ENCODE measurements at places on chromosomes 6 and 20. TPM values are rescaled to one million over a fixed set of nuclear protein-coding genes. Genes with fewer than 3 reads are reported as not detected.

- H3K27ac ChIP-seq, result no peak overlapping the region
- DNase-seq, result no peak
- H3K4me3 ChIP-seq, result no peak overlapping the region
- H3K27me3 ChIP-seq, result no peaks in the 10 kb centered on the region
Measured at GRCh38 chr6:147137986-147138385, 66.2 kb upstream of the STXBP5 start.

- no peak overlapping the region for H3K27ac ChIP-seq
- DNase-seq, result peak; percentile 63
- no peaks in the 10 kb centered on the region for H3K36me3 ChIP-seq
Measured at GRCh38 chr20:61937963-61938838, 127.5 kb downstream of the TAF4 start.

DNA sequence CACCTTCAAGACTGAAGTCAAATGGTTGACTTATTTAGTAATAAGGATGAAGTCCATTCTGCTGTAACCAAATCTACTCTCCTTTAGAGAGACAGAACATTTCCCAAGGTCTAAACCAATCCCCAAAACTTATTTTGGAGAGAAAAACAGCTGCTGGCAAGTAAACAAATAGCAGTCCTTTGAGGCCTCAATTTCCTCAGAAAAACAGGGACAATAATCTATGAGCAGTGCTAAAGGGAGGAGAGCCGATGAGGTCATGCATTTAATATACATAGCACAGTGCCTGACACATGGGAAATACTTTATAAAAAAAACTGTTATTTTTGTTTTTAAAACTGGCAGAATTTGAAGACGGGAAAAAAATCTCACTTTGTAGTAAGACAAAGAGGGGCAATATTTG is 526.0 kb downstream of the EPM2A start:
- H3K36me3 ChIP-seq, result no peaks in the 10 kb centered on the region
- H3K4me1 ChIP-seq, result no peaks in the 10 kb centered on the region
- no peak overlapping the region for H3K4me3 ChIP-seq
- DNase-seq, result no peak

- no peak overlapping the region for H3K27ac ChIP-seq
- peak overlapping the region; percentile 53 for H3K4me3 ChIP-seq
- no peaks in the 10 kb centered on the region for H3K36me3 ChIP-seq
Measured at GRCh38 chr6:150142097-150142669, 661 bp upstream of the PPP1R14C start.

DNA sequence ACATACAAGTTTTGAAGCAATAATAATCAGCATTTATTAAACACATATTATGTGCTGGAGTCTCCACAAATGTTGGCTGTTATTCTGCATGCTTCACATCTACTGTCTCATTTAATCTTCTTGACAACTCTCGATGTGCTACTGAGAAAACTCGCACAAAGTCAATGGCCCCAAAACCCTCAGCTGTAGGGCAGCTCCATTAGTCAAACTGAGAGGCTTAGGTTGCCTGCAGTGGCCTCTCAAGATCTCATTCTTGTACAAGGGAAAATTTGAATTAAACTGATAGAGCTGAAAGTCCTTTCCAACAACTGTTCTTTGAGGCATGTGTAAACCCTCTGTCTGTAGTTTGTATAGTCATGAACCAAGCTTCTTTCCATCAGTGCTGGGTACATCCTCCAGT is 49.8 kb downstream of the MBOAT1 start:
- H3K27me3 ChIP-seq, result no peaks in the 10 kb centered on the region
- no peaks in the 10 kb centered on the region for H3K36me3 ChIP-seq
- H3K27ac ChIP-seq, result no peak overlapping the region

TP53TG5 gene
- total RNA-seq, result not detected

LCA5 gene
- total RNA-seq, result 5.4 TPM
